ENCODE measurements at places on chromosomes 16 and 17.

GRCh38 chr16:53014287-53014686 lies 38.4 kb downstream of the CHD9NB start:
- DNase-seq, result no peak

DNA sequence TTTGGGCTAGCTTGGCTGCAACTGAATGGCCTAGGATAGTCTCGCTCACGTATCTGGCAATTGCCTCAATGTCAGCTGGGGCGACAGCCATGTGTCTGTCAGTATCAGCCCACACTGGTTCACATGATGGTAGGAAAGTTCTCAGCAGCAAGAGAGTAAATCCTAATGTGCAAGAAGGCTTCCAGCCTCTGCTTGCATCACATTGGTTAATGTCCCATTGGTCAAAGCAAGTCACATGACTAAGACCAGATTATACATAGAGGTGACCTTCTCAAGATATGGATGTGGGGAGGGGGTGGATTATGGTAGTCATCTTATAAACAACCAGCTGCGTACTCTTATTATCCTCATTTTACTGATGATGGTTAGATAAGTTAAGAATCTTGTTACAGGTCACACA lies 31.0 kb downstream of the CHP2 start:
- no peak for DNase-seq

GRCh38 chr16:305916-306626 lies 23.1 kb downstream of the PDIA2 start:
- peak; percentile 25 for DNase-seq

DNA sequence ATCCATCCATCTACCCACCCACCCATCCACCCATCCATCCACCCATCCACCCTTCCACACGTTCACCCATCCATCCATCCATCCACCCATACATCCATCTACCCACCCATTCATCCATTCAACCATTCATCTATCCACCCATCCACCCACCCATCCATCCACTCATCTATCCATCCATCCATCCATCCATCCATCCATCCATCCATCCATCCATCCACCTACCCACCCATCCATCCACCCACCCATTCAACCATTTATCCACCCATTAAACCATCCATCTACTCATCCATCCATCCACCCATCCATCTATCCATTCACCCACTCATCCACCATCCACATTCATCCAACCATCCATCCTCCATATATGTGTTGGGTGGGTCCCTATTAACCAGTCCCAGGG lies 26.2 kb upstream of the RPTOR start:
- no peak for DNase-seq

GRCh38 chr17:5299383-5299782 lies 17.3 kb downstream of the RABEP1 start:
- DNase-seq, result no peak

DNA sequence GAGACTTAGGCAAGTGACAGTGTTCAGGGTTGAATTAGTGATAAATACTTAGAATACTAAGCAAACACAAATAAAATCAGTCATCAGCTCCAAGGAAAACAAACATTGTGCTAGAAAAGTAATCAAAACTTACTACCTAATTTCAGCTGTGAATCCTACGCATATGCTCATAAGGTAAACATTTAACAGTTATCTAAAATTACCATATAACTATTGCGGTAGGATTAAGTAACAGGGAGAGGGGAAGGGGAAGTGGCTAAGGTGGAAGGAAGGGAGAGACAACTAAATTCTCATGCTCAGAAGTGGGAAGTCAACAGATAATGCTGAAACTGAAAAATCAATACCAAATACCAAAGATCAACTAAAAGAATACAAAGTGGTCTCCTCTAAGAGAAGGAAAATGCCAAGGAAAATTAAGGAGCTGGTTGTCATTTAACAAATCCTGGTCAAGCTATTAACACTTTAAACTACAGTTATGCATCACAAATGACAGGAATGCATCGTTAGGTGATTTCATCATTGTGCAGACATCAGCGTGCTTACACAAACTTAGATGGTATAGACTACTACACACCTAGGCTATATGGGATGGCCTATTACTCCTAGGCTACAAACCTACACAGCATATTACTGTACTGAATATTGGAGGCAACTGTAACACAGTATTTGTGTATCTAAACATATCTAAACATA lies 20.0 kb downstream of the USP32 start:
- no peak for DNase-seq

- DNase-seq, result no peak
These were observed 713 bp downstream of the KNOP1 start for GRCh38 chr16:19717314-19717713.

DNA sequence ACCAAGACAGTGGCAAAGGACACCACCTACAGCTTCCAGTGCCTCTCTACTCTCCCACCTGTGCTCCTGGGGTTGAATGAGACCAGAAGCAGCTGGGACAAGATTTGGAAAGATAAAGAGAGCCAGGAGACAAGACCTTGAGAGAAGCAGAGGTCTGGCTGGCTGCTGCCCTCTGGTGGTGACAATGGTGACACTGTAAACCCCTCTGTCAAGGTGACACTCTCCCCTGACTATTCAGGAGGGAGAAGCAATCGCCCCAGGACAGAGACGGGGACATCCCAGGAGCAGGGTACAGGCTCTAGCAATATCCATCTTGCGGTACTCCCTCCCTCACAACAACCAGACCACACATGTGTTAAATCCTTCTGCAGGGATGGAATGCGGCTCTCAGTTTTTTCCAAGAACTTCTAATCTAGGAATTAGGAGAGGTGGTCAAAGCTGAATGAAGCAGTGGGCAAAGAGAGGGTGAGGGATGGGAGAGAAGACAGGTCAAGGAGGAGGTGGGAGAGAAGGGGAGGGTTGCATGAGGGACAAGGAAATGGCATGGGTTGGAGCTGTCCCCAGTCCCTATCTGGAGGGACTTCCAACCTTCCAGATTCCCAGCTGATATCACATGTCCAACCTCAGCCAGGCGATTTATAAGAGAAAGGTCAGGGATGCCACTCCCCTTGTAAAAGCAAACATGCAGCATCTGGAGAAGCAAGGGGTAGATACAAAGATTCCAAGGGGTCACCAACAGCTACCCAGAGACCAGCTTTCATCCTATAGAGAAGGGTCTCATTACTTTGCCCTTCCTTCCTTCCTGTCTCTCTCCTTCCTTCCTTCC lies 2.9 kb downstream of the PHOSPHO1 start:
- peak; percentile 87 for DNase-seq

GRCh38 chr17:82922646-82923045 lies 82.8 kb upstream of the ZNF750 start:
- DNase-seq, result no peak

- peak; percentile 96 for DNase-seq
These were observed 45.8 kb upstream of the PVALEF start for GRCh38 chr17:81119223-81120148.

DNA sequence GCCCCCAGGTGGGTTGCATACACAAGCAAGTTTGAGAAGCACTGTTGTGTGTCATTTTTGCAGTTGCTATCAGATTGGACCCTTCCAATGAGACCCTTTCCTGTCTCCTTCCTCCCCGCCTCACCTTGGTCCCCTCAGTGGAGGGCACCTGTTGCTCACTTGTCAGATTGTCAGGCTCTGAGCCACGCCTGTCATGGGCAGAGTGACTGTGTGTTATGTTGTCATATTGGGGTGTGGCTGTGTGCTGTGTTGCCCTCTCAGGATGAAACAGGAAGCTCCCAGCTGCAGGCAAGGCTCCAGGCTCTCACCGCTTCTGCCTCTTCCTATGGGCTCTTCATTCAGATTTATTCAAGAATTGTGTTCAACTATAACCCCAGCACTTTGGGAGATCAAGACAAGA lies 302.9 kb downstream of the CPPED1 start:
- no peak for DNase-seq

DNA sequence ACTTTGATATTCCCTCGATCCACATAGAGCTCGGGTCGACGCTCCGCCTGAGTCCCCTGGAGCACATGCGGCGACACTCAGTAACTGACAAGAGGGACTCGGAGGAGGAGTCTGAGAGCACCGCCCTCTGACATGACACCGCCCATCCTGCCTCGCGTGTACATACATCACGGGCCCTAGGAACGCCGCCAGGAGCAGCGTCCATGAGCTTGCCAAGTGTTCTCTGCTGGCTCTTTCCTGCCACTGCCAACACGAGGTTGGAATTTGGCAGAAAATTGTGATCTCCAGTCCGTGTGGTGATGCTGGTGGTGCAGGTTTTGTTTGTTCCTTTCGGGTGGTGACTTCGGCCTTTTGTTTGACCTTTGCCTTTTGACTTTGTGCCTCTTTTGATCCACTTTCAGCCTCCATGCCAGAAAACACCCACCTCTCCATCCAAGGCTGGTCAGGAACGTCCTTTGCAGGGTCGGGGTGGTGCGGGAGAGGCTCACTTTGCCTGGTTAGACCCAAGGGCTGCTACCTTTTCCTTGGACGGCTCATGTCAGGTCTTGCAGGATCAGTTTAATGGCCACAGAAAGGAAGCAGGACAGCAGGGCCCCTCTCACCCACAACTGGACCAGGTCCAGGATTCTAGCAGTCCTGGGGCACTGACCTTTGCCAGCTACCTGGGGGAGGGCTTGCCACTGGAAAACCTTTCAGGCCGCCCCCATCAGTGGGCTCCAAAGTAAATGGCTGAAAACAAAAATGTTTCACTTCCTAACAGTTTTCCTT lies 27.6 kb downstream of the ELAC2 start:
- DNase-seq, result no peak

DNA sequence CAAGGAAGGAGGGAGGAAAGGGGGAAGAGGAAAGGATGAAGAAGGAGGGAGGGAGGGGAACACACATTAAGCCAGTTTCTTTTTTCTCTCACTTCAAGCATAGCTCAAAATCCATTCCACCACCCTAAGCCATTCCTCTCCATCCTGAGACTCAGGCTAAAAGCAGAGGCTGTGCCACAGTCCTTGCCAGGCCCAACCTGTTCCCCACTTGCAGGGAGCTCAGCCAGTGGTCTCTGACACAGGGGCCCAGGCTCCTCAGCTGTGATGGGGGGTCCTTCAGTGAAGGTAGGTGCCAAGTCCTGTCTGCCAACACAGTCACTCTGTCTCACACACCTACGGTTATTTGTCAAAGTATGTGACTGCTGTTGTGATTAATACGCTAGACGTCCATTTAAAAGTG lies 44.6 kb downstream of the SDK2 start:
- no peak for DNase-seq

- no peak for DNase-seq
These were observed 471.4 kb upstream of the RBFOX1 start for GRCh38 chr16:6861135-6861814.

- peak; percentile 91 for DNase-seq
These were observed at the start of gene GSE1 for GRCh38 chr16:85612801-85613603. Gene GSE1, plus strand, starts transcription at chr16:85613322. Its CDS starts 70 bp downstream, at chr16:85613392.

DNA sequence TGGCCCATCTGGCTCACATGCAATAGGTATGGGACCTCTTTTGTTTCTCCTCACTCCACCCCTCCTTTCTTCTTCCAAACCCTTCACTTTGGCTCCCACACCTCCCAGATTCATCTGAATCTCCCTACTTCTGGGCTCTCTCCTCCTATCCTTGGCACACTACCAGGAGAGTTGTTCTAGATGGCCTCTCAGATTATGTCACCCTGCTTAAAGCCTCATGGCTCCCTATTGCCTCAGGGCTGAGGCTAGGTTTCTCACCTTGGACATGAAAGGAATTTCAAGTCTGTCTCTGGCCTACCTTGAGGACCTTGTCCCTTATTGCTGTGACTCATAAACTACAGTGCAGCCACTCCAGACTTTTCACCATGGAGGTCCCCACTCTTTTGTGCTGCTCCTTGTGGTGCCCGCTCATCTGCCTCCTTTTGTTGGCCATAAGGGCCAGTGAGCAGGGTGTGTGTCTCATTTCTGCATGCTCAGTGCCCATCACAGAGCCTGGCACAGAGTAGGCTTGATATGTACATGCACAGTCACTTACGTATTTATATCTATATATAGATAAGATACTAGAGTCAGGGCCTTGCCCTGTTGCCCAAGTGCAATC lies 1.0 kb upstream of the MFAP4 start:
- DNase-seq, result no peak

GRCh38 chr16:88527186-88527936 lies 42.8 kb upstream of the ZC3H18 start:
- peak; percentile 84 for DNase-seq

GRCh38 chr17:48539177-48539576 lies 5.7 kb downstream of the HOXB2 start:
- no peak for DNase-seq

GRCh38 chr17:10042589-10043244 lies 137.6 kb upstream of the RCVRN start:
- no peak for DNase-seq

- no peak for DNase-seq
These were observed 55.9 kb downstream of the MYOCD start for GRCh38 chr17:12721581-12721980.

DNA sequence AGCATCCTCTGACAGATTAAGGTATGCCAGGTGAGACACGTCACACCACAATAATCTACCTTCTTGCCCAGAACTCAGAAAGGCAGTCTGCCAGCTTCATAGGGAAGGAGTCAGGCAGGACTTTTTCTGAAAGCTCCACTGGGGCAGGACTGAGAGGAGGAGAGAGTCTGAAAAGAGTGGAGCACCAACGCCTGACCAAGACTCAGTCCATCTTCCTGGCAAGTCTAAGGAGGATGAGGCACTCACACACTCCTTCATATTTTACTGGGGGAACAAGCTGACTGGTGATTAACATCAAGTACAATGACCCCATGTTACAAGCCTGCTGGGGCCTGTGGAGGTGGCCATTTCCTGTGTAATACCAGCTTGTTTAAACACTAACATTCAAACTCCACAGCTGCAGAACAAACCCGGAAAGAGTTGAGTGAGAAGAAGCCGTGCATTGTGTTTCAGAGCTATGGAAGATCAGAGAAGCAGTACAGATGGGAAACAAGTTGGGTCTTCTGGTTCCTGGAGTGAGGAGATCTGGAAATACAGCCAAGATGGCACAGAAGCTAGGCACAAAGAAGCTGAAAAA lies 122.4 kb downstream of the HIC1 start:
- no peak for DNase-seq

DNA sequence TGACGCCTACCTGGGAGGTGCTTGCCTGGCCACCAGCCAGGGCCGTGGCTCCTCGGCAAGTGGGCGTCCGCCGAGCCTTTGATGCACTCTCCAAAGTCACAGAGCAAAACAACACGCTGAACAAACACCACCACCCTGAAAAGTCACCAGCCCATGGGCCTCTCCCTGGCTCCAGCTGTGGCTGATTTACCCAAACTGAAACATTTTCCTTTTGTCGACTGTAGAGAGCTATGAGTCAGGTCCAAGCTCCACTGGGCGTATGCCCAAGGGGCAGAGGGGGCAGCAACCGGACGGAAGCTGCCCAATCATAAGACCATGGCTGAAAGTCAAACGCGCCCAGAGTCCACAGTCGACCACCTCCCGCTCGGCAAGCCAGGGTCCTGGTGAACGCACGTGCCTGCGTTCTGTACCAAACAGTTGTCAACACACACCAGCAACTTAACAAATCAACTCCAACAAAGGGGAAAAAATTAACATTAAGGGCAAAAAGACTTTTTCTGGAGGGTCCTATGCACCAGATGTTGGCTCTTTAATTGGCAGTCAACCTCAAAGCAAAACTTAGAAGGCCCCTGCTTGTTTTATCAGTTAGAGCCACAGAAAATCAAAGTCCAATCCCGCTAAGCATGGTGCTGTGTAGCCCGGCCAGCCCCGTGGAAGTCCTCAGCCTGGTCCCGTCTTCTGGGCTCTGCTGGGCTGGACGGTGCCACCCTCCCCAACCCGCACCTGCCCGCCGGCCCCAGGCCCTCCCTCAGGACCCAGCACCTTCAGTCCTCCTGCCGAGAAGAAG lies 47.3 kb downstream of the TBC1D16 start:
- no peak for DNase-seq

GRCh38 chr17:7842380-7843256 lies 8.6 kb downstream of the KDM6B start:
- peak; percentile 77 for DNase-seq

Measured in eye (tissue), 1 donor.